ENCODE measurements at places on chromosomes 2 and 18.

DNA sequence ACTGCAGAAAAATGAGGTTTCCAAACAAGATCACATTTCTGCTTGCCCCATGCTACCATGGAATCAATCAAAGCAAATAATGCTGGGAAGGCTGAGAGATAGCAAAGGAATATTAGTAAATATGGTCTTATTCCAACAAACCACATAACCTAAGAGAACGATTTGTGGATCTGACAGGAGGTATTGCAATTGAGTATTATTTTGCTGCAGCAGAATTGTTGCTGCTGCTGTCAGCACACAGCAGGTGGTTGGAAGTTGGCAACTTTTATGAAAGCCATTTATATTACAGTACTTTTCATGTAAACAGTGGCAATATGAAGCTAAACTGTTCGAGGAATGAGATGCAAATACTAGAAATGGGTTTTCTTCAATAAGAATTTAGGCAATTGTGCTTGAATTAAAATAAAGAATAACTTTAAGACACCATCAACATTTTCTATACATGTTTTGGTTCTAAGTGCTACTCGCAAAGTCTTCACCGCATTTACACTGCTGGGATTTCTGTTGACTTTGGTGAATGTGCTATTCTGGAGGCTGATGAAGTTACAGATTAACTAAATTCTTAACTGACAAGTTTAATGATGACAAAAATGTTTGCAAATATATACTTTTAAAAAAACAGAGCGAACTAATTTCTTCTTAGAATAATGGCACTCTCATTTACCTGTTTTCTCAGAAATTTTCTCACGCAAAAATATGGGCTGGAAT lies 1285.7 kb downstream of the CNTNAP5 start:
- DNase-seq: no peak

GRCh38 chr2:203631068-203631757 lies 75.2 kb upstream of the CD28 start:
- DNase-seq: no peak

- DNase-seq: peak; percentile 14
Measured at GRCh38 chr2:37168217-37168981, 11.6 kb upstream of the EIF2AK2 start.

DNA sequence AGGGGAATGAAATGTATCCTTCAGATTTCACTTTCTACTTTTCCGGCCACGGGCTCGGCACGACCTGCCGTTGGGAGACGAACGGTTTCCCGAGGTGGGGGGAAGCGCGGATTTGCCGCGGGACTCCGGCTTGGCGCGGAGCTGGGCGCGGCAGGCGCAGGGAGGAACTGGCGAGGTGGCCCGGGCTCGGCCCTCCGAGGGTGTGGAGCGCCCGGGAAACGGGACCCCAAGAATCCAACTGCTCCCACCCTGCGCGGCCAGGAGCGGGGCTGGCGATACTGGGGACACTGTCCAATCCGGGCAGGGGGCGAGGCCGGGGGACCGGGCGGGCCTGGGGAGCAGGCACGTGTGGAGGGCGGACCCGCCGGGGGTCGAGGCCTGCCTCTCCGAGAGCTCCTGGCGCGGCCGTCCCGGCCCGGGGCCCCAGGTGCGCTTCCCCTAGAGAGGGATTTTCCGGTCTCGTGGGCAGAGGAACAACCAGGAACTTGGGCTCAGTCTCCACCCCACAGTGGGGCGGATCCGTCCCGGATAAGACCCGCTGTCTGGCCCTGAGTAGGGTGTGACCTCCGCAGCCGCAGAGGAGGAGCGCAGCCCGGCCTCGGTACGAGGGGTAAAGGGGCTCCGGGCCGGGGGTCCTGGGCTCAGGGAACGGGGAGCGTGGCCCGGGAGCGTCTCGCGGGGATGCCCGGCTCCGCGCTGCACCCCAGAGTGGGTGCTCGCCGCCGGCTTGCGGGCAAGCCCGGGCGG lies at the start of gene ANXA4:
Gene ANXA4, plus strand, starts transcription at position 560 of the 747 bp plus-strand sequence. CDS start 39,432 bp downstream, outside the sequence.
- no peak for DNase-seq

DNA sequence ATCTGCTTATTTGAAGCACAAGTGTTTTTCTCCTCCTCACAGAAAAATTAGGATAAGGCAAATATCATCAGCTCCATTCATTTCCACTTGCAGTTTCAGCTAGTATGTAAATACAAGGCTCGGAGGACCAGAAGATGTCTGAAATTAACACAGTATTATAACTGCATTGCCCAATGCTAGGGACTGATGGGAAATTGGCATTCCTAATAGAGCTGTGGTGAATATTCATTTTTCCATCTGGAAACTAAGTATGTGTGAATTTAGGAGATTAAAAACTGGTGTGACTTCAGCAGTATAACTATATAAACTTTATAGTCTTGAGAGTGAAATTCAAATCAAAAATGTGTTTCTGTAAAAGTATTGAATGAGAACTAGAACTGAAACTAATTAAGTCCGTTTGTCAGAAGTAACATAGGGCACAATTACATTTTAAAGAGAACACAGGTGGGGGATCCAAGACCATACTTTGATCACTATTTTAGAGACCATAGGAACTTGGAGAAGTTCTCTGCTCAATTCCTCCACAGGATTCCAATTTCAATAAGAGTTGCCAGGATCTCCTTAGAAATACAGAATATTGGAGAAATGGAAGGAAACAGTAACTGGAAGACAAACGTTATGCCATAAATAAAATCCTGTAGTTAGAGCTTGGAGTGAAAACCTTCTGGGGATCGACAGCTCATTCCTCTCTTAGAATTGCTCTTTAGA lies 12.1 kb upstream of the ITGA6 start:
- DNase-seq: peak; percentile 77

DNA sequence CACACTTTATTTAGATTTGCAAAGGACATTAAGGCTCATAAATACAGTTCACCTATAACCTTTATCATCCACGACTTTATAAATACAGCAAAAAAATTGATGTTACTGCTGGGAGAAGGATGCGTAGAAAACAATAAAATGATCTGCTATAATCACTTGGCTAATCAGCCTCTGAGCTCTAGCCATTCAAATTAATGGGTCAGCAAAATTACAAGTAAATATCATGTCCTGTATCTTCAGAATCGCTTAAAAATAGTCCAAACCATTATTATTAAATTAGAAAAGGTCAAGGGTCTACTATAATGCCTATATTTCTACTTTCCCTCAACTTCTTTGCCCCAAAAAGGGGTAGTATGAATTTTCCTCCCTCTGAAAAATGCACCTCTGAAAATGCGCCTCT lies 40.3 kb downstream of the OLA1 start:
- DNase-seq: no peak

DNA sequence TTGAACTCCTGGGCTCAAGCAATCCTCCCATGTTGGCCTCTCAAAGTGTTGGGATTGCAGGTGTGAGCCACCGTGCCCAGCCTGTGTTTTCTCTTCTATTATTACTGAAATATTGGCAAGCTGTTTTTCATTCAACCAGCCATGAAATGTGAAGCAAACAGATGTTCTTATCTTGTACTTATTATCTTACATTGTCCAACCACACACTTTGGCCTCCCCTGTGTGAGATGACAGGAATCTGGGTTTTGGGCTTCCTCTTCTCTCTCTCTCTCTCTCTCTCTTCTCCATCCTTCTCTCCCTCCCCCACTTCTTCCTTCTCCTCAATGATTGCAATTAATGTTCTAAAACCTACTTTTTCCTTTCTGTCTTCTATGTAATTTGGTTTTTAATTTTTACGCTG lies 33.1 kb downstream of the RAMP1 start:
- DNase-seq: peak; percentile 22
